OCI-LY7 (cell line): ENCODE measurements at places on chromosomes 4 and X.

DNA sequence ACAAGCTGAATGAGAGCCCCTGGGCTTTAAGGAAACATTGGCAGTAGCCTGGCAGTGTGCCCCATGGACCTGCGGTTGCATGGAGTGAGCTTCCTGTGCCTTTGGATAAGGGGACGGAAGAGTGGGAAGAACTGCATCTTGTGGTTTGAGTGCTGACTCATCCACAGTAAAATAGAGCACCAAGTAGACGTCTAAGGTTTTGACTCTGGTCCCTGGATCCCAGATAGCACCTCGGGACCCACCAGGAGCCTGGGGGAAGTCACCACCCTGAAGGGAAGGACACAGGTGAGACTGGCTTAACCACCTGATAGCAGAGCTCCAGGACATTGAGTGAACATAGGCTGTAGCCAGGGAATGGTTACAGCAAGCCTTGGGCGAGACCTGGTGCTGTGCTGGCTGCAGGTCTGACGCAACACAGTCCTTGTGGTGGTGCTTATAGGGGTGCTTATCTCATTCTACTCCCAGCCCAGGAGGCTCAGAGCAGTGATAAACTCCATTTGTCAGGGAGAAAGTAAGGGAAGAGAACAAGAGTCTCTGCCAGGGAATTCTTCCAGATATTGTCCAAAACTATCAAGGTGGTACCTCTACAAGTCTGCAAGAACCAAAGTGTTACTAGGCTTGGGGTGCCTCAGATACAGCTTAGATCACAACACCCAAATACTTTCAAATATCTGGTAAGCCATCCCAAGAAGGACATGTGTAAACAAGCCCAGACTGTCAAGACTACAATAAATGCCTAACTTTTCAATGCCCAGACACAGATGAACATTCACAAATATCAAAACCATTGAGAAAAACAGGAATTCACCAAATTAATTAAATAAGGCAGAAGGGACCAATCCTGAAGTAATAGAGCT, 123.6 kb upstream of the TET2 start:
- DNase-seq, result no peak

GRCh38 chr4:184817494-184818215, 8.1 kb downstream of the ACSL1 start:
- peak; percentile 38 for DNase-seq

GRCh38 chr4:30717208-30718020, 2.8 kb upstream of the PCDH7 start:
- no peak for DNase-seq

- DNase-seq, result no peak
Observed at GRCh38 chr4:186957952-186958555, 234.4 kb upstream of the FAT1 start.

GRCh38 chr4:139668036-139668435, 2.4 kb downstream of the MGST2 start:
- no peak for DNase-seq

DNA sequence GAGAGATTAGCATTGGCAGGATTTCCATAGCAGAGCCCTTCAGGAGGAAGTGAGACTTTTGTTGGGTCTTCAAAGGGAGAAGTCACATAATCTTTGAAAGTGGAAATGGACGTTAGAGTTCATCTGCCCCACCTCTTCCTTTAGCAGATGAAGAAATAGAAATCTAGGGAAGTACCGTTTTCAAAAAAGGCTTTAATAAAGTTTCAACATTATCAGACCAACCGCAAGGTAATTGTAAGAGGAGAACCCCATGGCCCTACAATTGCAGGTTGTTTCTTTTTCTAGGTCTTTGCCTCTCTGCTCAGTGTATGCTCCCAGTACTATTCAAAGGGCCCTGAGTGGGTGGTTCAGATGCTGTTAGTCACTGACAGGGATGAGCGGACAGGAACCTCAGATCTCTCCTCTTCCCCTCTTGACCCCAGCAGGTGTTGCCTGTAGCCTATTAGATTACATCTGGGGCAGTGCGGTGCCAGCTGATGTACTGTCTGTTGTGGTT, 48.6 kb upstream of the AP1S2 start:
- DNase-seq, result peak; percentile 87

GRCh38 chr4:105306158-105306781, 159.6 kb downstream of the TET2 start:
- DNase-seq, result no peak

DNA sequence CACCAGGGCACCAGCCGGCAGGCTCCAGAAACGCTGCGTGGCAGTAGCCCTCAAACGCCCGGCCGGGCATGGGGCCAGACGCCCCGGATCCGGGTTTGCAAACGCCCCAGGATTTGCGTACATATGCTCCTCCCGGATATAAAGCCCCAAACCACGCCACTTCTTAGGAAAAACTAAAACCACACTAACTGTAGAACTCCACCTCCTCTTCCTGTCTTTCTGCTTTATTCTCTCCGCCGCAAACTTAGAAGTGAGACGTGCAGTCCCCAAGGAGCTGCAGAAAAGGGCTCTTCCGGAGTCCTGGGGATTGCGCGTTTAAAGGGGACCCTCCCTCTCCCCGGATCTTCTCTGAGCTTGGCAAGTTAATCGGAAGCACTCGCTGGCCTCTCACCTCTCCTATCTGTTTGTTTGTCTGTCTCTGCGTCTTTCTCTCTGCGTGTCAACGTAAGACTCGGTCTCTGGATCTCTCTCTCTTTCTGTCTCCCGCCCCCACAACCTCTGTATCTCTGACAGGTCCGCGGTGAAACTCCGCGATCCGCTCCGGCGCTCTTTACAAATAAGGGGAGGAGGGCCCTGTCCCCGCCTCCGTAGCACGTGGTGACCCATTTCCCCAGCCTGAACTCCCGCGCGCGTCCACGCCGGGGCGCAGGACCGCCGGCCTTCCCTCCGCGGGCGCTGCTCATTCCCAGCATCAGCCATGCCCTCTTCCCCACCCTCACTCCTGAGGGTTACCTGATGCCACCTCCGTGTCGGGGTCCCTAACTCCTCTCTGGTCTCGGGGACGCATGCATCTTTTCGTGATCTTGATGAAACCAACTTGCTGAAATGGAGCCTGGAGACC, at the start of gene SLC39A8:
Gene SLC39A8, minus strand, starts transcription at position 529 of the 841 bp plus-strand sequence. CDS start 820 bp downstream, outside the sequence.
- peak; percentile 93 for DNase-seq

GRCh38 chrX:675279-675954, 44.8 kb downstream of the SHOX start:
- no peak for DNase-seq

- no peak for DNase-seq
Observed at GRCh38 chr4:39698424-39699009, 581 bp downstream of the UBE2K start.

DNA sequence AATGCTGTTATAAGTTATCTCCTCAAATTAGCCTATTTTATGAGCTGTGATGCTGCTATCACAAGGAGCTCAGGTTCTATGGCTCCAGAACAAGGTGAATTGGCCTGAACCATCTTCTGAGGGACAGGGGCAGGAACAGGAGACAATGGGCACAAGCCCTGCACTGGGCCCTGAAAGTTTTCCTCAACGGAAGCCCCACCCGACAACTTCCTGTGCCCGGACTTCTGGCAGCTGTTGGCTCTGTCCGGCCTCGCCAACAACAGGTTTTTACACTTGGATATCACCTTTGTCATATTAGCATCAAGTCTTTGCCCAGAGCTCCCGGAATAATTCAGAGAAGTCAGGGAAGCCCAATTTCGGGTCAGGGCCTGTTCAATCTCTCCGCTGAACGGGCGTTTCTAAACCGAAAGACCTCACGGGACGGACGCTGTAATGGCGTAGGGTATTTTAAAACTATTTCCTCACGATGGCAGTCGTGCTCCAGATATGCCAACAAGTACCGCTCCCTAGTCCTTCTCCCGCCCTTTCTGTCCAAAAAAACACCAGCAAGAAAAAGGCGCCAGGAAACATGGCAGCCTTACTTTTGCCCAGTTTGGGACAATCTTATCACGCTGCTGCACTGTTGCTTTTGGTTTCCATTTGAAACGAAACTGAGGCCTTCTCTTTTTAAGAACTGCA, 201.0 kb upstream of the STK26 start:
- no peak for DNase-seq

- DNase-seq, result no peak
Observed at GRCh38 chr4:4842476-4843441, 16.7 kb upstream of the MSX1 start.

- no peak for DNase-seq
Observed at GRCh38 chr4:184345573-184345922, 127.9 kb upstream of the ENPP6 start.

GRCh38 chr4:76272582-76272981, 21.1 kb downstream of the FAM47E start:
- no peak for DNase-seq

DNA sequence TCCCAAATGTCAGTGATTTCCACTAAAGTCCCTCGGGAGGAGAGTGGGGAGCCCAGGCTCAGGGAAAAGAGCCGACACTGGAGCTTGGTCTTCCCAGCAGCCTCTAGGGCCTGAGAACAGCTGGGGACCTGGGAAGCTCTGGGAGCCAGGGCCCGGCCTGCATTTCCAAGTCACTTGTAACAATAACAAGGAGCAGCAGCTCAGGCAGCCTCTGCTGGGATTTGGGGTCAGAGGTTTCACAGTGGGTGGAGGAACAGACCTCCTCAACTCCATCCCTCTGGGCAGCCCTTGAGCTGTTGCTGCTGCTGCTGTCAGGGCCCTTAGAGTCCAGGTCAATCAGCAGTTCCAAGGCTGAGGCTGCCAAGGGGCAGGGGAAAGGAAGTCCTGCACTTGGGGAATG, 11.1 kb downstream of the STARD8 start:
- DNase-seq, result no peak

DNA sequence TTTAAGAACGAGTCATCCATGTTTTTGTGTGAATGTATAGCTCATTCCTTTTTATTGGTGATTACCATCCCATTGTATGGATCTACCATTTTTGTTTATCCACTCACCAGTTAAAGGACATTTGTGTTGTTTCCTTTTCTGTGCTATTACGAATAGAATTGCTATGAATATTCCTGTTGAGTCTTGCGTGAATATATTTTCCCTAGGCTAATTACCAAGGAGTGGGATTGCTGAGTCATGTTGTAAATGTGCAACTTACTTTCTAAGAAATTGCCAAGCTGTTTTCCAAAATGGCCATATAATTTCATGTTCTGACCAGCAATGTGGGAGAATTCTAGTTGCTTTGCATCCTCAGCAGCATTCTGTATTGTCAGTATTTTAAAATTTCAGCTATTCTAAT, 51.3 kb downstream of the YIPF6 start:
- no peak for DNase-seq

GRCh38 chrX:118751950-118752783, 24.8 kb downstream of the IL13RA1 start:
- DNase-seq, result no peak

DNA sequence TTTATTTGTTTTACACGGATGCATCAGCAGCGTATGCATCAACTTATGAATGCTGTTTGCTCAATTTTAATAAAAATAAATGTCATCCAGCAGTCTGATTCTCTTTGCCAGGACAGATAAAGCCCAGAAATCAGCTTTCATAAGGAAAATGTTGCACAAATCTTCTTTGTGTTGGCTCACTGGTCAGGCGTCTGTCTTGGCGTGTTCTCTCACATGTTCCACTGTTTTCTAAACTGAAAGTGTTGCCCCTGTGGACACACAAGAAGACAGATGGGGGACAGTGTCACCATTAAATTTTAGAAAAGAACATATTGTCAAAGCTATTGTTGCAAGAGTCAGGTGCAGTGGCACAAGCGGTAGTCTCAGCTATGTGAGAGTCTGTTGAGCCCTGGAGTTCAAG, 316.2 kb downstream of the CENPC start:
- no peak for DNase-seq

DNA sequence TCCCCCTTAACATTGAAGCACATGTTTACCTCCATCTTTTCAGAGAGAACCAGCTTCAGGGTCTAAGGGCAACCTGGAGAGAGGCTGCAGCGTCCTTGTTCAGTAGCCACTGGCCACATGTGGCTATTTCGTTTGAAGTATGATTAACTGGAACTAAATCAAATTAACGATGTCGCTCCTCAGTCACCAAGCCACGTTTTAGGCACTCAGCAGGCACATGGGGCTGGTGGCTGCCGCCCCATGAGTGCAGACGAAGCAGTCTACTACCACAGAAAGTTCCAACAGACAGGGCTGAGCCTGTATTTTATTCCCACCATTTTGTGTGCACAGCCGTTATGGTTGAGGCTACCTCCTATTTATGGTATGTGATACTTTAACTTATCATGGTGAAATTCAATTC, 99.4 kb downstream of the WFS1 start:
- no peak for DNase-seq

GRCh38 chrX:41600291-41600690, 88.5 kb upstream of the GPR34 start:
- no peak for DNase-seq

GRCh38 chr4:3374667-3375066, 67.1 kb upstream of the HGFAC start:
- no peak for DNase-seq

GRCh38 chr4:174387143-174387542, 103.4 kb downstream of the CEP44 start:
- DNase-seq, result no peak

DNA sequence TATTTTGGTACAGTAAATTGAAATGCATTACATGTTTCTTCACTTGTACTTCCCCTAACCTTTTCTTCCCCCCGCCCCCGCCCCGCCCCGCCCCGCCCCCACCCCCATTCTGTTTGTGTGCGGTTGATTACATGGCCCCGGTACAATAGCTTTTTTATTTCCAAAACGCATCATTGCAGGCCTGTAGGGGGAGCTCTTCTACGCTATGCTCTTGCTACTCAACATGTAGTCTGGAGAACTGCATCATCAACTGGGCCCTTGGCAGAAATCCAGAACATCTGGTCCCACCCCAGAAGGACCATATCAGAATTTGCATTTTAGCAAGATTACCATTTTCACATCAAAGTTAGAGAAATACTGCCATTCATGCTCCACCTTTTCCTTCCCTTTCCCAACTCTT, 333.3 kb upstream of the DDX53 start:
- peak; percentile 13 for DNase-seq

DNA sequence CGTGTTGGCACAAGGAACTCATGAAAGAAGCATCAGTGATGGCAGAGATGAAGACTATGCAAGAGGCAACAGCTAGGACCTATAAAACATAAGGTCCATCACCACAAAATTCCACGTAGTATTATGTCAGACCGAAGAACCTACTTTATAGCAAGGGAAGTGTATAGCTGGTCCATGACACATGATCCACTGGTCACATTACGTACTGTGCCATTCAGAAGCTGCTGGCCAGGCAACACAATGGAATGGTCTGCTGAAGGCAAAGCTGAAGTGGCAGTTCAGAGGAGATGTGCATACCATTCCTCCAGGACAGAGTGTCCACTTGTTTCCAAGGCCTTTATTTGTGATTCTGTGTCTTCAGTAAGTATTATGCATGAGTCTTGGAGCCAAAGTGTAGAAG, 215.5 kb upstream of the UGT8 start:
- no peak for DNase-seq

GRCh38 chr4:173307778-173308177, 26.4 kb downstream of the HMGB2 start:
- no peak for DNase-seq

GRCh38 chr4:67256388-67257043, 288.8 kb downstream of the CENPC start:
- DNase-seq, result no peak
